ENCODE measurements at places on chromosomes 12 and 14.
A peak's percentile ranks its signal among the peaks of the same experiment; 100 is the strongest.

GRCh38 chr12:55814257-55814656 lies 3.3 kb downstream of the SARNP start:
- DNase-seq: no peak

- DNase-seq: no peak
These were observed 6.8 kb downstream of the WDHD1 start for GRCh38 chr14:55019968-55020554.

GRCh38 chr12:40970320-40970907 lies 217.7 kb upstream of the PDZRN4 start:
- no peak for DNase-seq

DNA sequence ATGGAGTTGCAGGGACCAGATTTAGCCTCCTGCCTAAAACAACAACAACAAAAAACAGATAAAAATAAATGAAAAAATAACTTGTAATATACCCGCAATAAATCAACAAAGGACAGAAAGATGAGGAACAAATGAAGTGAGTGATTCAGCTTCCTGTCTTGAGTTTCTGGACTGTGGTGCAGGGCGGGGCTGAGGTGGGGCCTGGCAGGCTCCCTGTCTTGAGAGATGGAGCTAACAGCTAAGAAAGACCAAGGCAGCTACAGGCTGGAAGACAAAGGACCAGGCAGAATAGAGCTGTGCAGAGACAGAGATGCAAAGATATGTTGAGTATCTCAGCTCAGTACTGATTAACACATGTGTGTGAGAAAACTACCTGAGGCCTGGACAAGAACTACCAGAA lies 879.2 kb downstream of the AACS start:
- no peak for DNase-seq

- DNase-seq: no peak
These were observed 75.8 kb upstream of the CNTN1 start for GRCh38 chr12:40616383-40616915.

- DNase-seq: no peak
These were observed 192.5 kb downstream of the FBXL14 start for GRCh38 chr12:1401891-1402290.

GRCh38 chr12:82015623-82016347 lies 256.6 kb upstream of the PPFIA2 start:
- no peak for DNase-seq

- DNase-seq: no peak
These were observed 10.3 kb upstream of the CACNB3 start for GRCh38 chr12:48807981-48808380.

- no peak for DNase-seq
These were observed 69.0 kb upstream of the WSCD2 start for GRCh38 chr12:108060067-108060466.

DNA sequence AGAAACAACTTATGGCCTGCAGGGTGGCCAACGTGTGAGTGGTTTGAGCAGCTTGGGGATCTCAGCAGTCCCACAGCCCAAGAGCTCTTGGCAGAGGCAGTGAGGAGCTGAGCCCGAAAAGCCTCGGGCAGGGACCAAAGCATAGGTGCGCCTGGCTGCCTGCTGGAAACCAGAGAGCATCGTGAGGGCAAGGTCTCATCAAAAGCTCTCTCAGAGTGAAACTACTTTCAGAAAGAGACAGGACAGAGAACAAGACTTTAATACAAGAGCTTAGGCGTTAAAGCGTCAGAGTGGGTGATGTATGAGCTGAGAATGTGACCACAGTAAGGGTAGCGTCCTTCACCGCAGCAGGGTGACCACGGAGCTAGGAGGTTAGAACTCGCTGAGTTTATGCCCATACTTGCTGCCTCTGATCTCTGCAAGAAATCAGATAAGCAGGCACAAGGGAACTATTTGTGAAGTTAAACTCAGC lies 30.8 kb downstream of the LGMN start:
- DNase-seq: peak; percentile 48

DNA sequence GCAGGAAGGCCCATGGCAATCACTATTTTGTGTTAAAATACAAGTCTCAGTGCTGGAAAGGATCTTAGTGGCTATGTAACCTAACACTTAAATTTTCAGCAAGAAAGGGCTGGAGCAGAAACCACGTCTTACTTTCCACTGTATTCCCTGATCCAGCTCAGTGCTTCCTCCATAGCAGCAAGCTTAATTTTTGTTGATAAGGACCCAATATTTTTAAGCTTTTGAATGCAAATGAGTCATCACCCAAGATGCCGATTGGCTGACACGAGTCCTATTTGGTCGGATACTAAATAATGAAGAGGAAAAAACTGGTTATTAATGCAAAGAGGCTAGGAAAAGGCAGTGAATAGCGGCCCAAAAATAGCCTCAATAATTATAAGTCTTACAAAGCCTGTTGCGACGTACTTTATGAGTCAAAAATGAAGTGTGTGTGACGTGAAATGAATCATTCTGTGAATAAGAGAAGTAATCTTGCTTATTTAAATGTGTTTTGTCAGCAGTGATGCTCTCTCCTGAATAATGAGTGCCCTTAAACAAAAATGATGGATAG lies 46.9 kb upstream of the IGF1 start:
- no peak for DNase-seq

DNA sequence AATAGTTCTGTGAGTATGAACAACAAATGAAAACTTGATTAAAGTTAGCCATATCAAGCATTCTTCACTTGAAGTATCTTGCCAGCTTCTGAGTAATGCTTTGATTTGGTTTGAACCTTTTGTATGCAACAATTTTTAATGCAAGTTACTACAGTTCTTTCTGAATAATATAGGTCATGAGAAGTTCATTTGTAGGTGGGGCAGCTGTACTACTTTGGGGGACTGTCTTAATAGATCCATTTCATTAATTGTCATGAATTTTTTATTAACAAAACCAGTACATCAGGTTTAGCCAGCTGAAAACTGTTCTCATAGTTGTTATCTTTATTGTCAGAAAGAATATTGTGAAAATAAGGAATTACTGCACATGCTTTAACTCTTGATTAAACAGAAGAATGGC lies 142.7 kb downstream of the FOXA1 start:
- DNase-seq: no peak

DNA sequence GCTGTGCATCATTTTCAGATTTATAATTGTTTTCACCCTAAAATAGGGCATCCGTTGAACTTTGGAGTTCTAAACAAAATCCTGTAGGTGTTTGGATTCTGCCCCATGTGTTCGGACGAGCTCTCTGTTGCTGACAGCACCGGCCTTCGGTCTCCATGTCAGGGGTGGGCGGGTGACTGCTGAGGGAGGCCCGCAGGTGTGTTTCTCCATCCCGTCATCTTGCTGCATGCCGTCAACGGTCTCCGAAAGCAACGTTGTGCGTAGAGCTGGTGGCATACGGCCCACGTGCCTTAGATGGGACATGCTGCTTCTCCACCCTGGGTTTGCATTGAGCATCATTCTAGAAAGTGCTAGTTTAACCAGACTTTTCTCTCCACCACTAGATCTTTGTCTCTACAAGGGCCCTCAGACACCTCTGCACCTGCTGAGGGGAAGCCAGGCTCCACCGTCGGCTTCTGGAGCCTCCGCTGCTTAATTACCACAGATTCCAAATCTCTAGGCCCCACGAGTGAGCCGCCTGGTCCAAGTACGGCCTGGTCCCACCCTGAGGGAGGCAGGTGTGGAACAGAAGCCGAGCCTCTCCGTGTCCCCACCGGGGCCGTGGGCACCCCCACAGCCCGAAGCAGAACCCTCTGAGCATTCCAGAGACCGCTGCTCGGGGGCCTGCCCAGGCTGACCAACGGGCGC lies 15.7 kb upstream of the AMN start:
- DNase-seq: no peak

DNA sequence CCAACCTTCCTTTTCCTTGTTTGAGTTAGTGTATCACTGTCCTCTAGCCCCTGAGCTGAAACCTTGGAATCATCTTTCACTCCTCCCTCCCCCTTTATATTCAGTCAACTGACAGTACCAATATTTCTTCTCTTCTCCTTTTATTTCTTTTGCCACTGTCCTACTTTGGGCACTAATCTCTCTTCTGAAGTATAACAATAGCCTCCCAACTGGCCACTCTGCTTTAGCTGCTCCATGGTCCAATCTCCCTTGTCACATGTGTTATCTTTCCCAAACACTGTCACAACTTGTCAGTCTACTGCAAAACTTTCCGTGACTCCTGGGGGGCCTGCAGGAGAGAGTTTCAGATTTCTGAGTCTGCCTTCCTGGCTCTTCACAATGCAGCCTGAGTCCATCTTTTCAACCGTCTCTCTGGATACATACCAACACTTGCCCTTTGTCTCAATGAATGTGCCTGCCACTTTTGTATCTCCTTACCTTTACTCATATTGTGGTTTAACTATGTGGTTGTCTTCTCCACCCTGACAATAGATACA lies 471.2 kb downstream of the DIO2 start:
- DNase-seq: no peak

GRCh38 chr14:59182641-59183040 lies 5.8 kb upstream of the DAAM1 start:
- DNase-seq: no peak

- DNase-seq: no peak
These were observed at the start of gene C3AR1 for GRCh38 chr12:8065991-8066594. TSS of gene C3AR1 (minus strand) at chr12:8066359. CDS start at chr12:8060185, 6,174 bp downstream.

- DNase-seq: no peak
These were observed 33.3 kb downstream of the NT5DC3 start for GRCh38 chr12:103807561-103808238.

- no peak for DNase-seq
These were observed 1.3 kb downstream of the KRT7 start for GRCh38 chr12:52234223-52234810.

- peak; percentile 31 for DNase-seq
These were observed 223.3 kb downstream of the CHST11 start for GRCh38 chr12:104680070-104680469.

GRCh38 chr12:120230974-120231315 lies 30.0 kb upstream of the RPLP0 start:
- no peak for DNase-seq

DNA sequence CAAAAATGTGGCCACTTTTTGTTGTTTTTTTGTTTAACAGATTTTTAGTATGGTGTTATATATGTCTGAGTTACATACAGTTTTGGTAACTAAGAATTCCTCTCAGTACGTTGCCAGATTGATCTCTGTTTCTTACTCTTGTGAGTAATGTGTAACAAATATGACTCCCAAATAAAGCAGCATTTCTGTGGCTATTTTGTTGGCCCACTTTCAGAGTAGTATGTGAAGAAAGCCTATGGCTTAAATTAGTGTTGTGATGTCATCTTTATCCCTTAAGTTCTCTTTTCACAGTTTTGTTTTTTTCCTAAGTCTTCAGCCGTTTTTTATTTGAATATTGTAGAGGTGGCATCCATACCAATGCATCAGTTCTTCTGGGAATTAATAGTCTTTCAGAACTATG lies 10.7 kb downstream of the PCNX4 start:
- DNase-seq: no peak

- no peak for DNase-seq
These were observed 1735.9 kb upstream of the SEL1L start for GRCh38 chr14:83269583-83269982.

DNA sequence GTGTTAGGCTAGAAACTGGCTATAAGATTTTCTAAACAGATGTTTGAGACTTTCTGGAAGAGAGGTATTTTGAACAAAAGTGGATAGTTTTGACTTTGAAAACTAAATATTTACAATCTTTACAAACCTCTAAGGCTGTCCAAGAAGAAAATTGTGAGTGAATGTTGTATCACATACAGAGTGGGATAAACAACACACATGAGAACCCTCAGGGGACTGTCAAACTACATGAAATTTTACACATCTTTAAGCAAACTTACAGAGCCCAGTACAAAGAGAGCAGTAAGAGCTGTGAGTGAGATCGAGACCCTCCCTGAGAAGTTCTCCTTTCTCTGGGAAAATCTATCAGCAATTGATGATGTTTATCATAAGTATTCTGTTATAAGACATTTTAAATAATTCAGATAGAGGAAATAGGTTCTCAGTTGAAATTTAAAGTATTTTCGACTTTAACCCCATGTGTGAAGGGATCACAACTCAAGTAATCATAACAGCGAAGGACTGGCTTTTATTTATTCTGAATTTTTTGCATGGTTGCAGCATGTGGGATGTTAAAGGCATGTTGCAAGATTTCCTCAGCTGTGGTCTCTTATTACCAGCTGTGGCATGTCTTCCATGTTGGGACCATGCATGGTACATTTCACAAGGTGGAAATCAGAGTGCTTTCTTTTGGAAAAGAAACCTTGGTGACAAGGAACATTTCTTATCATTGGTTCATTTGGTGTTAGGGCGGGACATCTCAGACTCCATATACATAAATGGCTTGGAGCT lies 264.0 kb upstream of the PRICKLE1 start:
- DNase-seq: no peak

GRCh38 chr14:68143341-68143841 lies 323.8 kb downstream of the RAD51B start:
- DNase-seq: no peak

GRCh38 chr14:101562659-101563351 lies 1.5 kb downstream of the DIO3 start:
- no peak for DNase-seq

DNA sequence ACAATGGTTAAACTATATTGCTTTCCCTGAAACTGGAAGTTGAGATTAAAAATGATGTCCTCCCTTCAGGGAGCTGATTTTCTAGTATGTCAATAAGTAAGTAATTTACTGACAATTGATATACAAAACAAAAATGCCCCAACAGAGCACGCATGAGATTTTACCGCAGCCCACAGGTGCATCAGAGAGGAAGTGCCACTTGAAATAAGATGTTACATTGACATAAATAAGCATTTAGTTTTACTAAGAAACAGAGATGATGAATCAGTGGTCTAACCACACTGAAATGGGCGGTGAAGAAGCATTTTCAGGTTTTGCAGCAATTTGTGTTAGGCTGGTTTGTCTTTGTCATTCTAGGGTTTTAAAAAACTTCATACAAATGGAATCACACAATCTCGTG lies 8.8 kb upstream of the CLECL1 start:
- DNase-seq: peak; percentile 20

GRCh38 chr14:61578745-61579144 lies 116.6 kb upstream of the HIF1A start:
- no peak for DNase-seq

GRCh38 chr12:27333403-27334009 lies 870 bp downstream of the BMAL2 start:
- peak; percentile 47 for DNase-seq

Measured in NK-92 treated with Interleukin-12 subunit alpha and Interleukin-12 subunit beta, amount 100 ng/mL, for 24 hours (cell line).